ENCODE measurements at places on chromosomes 5 and 9.

- no peak for DNase-seq
Observed at GRCh38 chr5:58926541-58926935, 343.7 kb downstream of the RAB3C start.

GRCh38 chr9:36165826-36166167, 3.4 kb upstream of the CCIN start:
- no peak for DNase-seq

DNA sequence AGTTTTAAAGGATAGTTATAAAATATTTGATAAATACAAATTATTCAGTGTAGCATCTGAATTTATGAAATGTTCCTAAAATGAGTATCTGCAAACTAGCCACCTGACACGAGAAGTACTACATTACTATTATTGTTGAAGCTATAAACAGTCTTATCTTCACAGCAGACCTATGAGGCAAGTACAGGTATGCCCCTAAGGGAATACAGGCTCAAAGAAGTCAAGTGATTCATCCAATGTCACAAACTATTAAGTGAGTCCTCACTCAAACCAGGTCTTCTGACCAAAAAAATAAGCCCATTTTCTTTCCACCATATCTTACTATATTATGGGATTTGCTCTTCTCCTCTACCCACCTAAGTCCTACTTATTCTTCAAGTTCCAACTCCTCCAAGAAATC, 28.7 kb downstream of the STRBP start:
- DNase-seq: no peak

- DNase-seq: no peak
Observed at GRCh38 chr5:146441896-146442295, 5.2 kb upstream of the TCERG1 start.

- no peak for DNase-seq
Observed at GRCh38 chr5:8730194-8730593, 815.7 kb downstream of the SEMA5A start.

DNA sequence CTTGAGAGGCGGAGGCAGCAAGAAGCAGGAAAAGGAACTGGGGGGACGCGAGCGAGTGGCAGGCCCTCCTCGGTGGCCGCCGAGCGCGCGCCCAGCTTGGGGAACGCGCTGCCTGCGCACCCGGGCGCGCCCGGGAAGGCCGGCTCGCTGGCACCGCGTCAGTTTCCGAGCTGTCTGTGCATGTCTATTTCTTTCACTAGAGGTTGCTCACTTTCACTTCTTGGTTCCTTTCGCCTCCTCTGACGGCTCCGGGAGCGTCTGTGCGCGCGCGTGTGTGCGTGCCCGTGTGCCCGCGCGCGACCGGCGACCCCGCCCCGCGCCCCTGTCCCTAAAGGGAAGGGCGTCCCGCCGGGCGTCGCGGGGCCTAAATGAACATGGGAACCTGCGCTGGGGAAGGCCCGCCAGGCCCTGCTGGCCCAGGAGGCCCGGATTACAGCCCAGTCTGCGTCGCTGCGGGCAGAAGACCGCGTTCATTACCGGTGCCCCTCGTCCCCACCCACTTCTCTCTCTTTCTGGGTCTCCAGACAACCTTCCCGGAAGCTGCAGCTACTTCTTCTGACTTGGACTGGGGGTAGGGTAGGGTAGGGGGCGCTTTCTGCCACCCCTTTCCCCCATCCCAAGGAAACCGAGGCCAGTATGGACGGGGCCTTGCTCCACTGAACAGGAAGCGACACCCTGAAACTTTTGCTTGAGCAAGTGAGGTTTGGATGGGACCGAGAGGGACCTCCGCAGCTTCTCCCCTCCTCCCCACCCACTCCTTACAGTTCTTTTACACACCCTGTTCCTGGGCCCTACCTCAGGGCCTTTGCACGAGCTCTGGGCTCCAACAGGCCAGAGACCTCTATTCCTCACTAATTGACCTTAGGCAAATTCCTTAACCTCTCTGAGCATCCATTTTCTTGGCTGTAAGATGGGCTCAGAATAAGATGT, 205.8 kb upstream of the IER5L start:
- DNase-seq: peak; percentile 73

GRCh38 chr9:121658591-121658990, 7.2 kb downstream of the DAB2IP start:
- DNase-seq: no peak

GRCh38 chr5:134000091-134000511, 4.7 kb downstream of the VDAC1 start:
- DNase-seq: no peak

GRCh38 chr9:89097219-89097618, 81.4 kb downstream of the SHC3 start:
- no peak for DNase-seq

- no peak for DNase-seq
Observed at GRCh38 chr5:50576686-50577256, 89.7 kb upstream of the PARP8 start.

- DNase-seq: no peak
Observed at GRCh38 chr9:4859035-4859434, 66.3 kb downstream of the RCL1 start.

- DNase-seq: no peak
Observed at GRCh38 chr9:83367326-83367725, 170.9 kb downstream of the FRMD3 start.

GRCh38 chr5:180127682-180128670, 56.4 kb upstream of the RNF130 start:
- DNase-seq: no peak

GRCh38 chr9:121135642-121136041, 60.9 kb downstream of the CNTRL start:
- no peak for DNase-seq

GRCh38 chr9:126053913-126054312, 272.7 kb upstream of the MVB12B start:
- no peak for DNase-seq

DNA sequence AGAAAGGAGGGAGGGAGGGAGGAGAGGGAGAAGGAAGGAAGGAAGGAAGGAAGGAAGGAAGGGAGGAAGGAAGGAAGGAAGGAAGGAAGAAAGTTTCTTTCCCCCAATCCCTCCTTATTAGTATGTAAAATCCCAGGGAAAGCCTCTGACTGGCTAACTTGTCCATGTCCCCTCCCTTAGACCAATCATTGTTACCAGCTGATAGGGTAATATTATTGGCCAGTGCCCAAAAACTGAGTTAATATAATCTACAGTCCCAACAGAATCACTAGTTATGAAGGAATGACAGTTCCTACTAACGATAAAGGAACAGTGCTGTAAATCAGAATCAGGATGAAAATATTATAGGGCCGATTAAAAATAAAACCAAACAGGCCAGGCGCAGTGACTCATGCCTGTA, 53.6 kb upstream of the CCNG1 start:
- DNase-seq: no peak

DNA sequence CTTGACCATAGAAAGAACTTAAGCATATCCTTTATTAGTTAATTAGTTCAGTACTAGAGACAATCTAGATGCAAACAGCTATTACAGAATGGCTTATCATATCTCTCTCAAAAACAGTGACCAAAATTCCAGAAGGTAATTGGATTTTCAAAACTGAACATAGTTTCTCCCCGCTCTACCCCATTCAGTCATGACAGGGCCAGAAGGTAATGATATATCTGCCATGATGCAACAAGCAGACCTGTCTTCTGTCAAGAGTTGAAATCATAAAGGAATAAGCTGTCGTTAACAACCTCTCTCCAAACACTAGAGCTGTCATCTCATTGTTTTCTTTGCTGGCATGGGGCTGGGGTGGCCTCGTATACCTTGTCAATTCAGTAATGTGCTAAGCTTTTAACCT, 200.5 kb upstream of the POU5F2 start:
- no peak for DNase-seq

GRCh38 chr5:177388521-177389052, 4.4 kb downstream of the SLC34A1 start:
- no peak for DNase-seq

- no peak for DNase-seq
Observed at GRCh38 chr5:165277661-165278060, 1772.2 kb downstream of the MAT2B start.

- no peak for DNase-seq
Observed at GRCh38 chr5:38734353-38734752, 111.5 kb upstream of the OSMR start.

DNA sequence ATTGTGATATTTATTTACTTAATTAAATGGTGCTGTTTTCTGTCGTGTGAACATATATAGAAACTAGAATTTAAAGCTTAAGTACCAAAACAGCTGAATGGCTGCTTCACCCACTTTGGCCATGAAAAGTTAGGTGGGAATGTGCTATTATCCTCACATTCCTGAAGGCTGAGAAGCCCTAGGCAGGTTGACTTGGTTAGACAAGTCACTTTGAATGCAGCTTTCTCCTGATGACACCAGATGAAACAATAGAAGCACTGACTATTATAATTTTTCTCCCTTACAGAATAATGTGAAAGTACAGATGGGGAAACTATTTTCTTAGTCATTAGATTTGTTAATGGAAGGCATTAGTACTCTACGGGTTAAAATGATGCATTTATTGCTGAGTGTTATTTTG, 65.1 kb upstream of the C5orf46 start:
- DNase-seq: no peak

- DNase-seq: no peak
Observed at GRCh38 chr9:88773627-88774244, 217.5 kb upstream of the S1PR3 start.

GRCh38 chr5:9151684-9152427, 394.0 kb downstream of the SEMA5A start:
- no peak for DNase-seq

- DNase-seq: no peak
Observed at GRCh38 chr5:132211787-132212186, 15.9 kb downstream of the P4HA2 start.

- no peak for DNase-seq
Observed at GRCh38 chr5:175706499-175706898, 48.6 kb downstream of the HRH2 start.

DNA sequence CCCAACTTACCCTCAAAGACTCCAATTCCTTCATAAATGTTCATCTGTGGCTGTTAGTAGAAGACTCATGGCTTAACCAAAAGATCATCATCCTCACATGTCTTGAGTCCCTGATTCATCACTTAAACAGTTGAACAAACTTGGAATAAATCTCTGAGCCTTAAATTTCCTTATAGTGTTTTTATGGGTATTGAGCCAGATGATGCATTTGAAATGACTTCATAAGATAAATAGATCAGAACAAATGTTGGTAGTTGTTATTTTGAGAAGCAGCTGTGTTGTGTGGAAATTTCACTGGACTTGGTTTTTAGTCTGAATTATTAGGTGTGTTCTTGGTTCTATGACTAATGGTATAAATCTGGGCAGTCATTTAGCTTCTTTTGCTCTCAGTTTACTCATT, 236.2 kb downstream of the NNT start:
- DNase-seq: no peak

GRCh38 chr5:1910861-1911772, 28.4 kb upstream of the IRX4 start:
- DNase-seq: no peak

GRCh38 chr5:5592541-5592940, 170.1 kb downstream of the ICE1 start:
- DNase-seq: no peak

- no peak for DNase-seq
Observed at GRCh38 chr9:108759399-108759798, 96.4 kb downstream of the ACTL7B start.

- DNase-seq: no peak
Observed at GRCh38 chr9:105007143-105007542, 79.2 kb upstream of the ABCA1 start.

DNA sequence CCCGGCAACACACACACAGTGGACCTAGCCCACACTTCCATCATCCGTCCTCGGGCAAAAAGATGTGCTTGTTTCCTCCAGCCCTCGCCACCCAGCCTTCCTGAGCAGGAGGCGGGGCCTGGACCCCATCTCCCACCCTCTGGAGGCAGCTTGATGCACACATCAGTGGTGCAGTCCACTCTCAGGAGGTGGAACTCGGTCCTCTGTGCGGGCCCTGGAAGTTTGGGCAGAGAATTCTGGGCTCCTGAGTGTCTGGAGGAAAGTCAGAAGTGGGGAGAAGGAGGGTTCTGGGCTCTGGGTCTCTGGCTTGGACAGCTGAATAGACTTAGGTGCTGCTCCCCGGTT, 54.0 kb upstream of the NEURL1B start:
- no peak for DNase-seq

DNA sequence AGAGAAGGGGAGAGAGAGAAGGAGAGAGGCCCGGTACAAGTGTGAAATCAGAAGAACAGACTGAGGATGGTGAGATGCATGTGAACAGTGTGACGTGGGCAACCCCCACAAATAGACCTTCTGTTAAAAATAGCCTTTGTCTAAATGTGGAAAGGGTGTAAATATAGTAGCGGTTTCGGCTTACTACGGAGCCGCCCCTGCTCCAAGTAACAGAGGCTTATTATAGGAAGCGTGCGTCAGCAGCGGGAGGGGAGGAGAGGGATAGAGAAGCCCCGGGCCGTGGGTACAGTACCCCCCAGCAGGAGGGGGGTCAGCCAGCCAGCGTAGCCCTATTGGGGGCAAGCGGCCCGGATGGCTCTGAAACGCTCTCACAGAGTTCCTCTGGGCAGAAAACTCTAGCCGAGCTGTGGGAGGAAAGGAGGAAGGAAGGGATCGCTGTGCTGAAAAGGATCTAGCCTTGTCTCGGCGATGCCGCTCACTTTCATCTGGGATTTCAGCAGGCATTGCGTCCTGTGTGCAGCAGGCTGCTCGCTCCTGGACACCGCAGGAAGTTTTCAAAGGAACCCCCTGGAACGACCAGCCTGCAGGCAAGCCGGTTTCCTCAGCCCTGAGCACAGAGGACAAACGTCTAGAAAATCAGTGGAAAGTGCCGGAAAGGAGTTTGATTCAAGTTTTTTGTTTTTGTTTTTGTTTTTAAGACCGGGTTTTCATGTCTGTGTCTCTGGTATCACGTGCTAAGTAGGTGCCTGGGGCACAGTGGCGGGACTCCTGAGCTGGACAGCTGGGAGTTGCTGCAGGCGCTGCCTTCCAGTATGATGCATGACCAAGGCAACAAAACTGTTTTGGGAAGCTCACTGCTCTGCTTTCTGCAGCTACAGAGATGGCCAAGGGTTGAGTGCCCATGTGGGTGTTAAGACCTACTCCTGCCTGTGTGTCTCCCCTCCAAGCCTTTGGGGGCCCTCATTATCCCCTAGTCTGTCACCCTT, 146.6 kb downstream of the SEC61B start:
- no peak for DNase-seq

DNA sequence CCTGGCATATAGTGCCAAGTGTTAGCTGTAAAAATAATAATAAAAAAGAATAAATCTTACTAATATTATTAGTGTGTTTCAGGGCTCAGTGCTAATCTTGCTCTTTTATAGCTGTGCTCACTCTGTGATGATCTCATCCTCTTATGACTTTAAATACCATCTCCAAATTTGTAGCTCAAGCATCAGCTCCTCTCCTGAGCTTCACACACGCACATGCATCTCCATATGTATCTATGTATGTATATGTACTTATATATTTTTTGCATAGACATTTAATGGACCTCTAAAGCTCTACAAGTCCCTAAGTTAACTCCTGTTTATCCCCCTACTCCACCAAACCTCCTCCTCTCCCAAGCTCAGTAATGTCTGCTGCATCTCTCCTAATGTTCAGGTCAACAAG, 170.8 kb upstream of the NR3C1 start:
- DNase-seq: no peak

Measured in NCI-H2171 (cell line).